ENCODE measurements at places on chromosomes 6 and 20.

- DNase-seq: no peak
Observed at GRCh38 chr6:156943166-156943565, 166.0 kb downstream of the ARID1B start.

GRCh38 chr6:35140639-35141006 is 516 bp downstream of the TCP11 start:
- no peak for DNase-seq

DNA sequence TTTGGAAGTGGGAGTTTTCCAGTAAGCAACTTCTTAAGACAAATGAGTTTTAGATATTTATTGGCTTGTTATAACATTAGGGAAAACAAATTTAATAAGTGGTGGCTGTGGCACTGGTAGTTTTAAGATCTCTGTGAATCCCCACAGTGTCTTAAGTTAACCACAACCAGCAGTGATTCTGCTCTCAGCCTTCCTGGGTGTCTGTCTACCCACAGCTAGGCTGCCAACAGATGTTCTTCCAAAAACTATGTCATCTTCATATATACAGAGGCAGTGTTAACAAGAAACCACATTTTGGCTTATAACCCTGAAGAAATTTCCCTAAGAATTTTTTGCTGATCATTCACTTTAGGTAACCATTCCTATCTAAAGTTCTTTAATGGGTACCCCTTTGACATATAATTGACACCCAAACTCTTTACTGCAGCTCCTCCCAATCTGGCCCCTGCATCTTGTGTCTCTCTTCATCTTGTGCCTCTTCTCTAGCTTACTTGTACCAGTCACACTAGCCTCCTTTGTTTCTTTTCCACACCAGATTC is 52.7 kb downstream of the TOP1 start:
- DNase-seq: no peak

DNA sequence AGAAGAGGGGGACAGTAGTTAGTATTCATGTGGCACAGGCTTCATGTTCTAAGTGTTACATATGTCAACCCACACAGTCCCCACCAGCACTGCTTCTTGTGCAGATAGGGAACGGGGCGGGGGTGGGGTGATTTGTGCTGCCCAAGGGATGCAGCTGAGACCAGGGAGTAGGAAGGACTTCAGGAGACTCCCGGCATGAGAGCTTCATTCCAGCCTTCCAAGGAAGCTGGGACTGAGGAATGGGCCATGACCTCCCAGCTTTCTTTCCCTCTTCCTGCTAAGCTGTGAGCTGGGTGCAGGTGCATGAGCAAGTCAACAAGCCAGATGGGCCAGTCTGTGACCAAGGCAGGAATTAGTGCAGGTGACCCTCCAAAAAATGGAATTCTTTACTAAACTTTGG is 9.2 kb downstream of the BEND3 start:
- no peak for DNase-seq

DNA sequence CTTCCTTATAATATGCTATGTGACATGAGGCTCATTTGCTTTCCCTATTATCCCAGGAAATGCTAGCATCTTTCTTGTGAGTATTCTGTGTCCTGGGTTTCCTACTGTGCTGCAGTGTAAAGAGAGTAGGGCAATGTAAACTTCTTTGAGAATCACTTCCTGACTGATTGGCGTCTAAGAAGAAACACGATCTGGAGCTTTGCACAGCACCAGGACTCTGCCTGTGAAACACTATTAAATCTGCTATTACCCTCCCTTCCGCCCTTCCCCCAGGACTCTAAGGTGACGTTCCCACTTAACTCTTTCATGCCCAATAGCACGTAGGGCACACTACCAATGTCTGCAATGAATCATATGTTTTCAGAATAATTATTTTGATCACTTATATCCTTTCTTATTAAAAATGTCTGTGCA is 607.3 kb upstream of the CITED2 start:
- DNase-seq: peak; percentile 70

DNA sequence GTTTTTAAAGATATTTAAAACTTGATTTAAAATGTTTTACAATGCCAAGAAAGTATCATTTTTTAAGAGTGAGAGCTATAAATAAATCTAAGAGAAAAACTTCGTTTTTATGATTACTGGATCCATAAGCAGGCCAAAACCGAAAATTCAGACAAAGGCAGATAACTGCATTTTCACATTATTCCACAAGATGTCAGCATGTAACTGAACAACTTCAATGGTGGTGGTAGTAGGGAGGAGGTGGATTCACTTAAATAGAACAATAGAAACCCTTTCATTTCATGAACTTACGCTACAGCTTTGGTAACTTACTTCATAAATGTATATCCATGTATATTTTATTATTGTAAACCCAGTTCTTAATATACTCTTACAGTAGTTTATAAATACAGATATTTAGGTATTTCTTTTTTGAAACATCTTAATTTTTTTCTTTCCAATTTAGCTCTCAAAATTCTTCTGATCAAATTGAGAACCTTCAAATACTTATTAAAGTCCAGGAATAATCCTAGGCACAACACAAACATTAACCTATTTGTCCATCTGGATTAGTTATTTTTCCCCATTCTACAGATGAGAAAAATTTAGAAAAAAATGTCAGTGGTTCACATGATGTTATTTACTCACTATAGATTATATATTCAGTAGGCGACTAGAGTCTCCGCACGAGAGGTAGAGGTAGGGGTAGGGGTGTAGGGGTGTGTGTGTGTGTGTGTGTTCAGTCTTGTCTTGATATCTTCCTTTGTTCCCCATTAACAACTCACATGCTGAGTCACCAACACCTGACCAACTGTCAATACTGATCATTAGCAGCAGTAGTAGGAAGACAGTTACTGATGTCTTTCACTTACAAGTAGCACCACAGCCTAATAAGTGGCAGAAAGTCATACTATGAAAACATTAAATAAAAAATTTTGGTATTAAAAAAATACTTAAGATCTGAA is 111.5 kb downstream of the ARHGAP18 start:
- DNase-seq: peak; percentile 86

DNA sequence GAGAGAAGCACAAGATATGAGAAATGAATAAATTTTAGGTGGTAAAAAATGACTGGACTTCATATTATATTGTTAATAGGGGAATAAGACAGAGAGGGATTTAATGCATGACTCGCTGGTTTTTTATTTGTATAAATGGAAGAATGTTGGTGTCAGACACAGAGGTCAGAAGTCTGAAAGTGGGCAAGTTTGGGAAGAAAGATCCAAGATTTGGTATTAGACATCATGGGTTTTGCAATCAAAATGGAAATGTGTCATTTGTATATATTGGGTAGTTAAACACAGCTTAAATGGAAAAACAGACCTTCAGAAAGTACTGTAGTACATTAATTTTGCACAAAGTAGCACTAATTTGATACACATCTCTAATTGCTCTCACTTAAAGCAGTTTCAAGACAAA is 96.2 kb downstream of the EYA4 start:
- DNase-seq: no peak

GRCh38 chr6:168365422-168366165 is 46.0 kb upstream of the DACT2 start:
- no peak for DNase-seq

DNA sequence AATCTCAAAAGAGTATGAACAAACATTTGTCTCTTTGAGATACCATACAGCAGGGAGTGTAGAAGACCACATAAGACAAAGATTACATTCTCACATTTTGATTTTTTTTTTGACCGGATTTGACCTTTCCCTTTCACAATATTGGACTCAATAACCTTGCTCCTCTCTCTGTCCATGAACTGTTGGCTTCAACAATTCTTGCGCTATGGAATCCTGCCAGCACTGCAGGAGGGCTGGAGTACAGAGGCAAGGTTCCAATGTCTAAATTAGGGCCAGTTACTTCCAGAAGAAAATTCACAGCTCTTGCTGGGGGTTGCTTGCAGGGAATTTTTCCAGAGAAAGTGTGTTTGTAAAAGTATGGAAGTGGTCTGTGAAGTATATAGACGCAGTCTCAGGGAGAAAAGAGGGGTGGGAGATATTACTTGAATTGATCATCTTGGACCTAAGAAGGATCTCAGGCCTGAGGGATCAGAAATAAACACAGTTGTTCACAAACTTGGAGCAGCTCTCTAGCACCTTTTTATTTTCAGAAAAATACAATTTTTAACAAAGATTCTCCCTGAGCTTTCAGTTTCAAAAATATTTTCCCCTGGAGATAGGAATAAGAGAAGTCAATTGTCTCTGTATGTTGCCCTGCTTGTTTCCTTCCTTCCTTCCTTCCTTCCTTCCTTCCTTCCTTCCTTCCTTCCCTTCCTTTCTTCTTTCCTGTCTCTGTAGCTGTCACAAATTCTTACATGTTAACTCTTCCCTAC is 765.9 kb downstream of the BCKDHB start:
- no peak for DNase-seq

DNA sequence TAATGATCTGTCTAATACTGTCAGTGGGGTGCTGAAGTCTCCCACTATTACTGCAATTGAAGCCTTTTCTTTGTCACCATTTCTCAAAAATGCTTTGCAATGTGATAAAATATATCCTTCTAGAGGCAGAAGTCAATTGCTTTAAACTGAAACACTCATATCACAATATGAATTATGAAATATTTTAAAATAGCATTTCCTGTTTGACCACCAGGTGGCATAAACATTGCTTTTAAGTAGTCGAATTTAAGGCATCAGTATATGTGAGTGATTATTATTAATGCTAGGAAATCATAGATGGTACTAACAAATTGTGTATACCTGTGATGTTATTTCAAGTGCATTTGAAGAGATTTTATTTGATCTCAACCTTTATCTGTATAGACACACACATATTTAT is 87.5 kb downstream of the MEI4 start:
- DNase-seq: no peak

DNA sequence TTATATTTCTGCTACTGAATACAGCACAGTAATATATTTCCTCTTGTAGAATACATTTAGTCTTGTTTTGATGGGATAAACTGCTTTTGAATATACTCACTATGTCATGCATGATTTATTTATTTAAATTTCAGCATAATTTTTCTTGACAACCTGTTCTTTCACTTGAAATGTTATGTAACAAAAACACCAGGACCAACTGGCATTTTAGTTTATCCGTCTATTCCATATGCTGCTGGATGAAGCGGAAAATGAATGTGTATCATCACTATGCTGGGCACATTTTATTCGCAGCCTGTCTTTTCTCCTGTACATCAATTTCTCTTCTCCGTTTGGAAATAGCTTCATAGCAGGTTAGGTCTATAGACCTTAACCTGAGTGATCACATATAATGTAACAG is 206.8 kb upstream of the PLCB4 start:
- DNase-seq: no peak

- DNase-seq: no peak
Observed at GRCh38 chr6:152696522-152696921, 1.2 kb upstream of the MYCT1 start.

DNA sequence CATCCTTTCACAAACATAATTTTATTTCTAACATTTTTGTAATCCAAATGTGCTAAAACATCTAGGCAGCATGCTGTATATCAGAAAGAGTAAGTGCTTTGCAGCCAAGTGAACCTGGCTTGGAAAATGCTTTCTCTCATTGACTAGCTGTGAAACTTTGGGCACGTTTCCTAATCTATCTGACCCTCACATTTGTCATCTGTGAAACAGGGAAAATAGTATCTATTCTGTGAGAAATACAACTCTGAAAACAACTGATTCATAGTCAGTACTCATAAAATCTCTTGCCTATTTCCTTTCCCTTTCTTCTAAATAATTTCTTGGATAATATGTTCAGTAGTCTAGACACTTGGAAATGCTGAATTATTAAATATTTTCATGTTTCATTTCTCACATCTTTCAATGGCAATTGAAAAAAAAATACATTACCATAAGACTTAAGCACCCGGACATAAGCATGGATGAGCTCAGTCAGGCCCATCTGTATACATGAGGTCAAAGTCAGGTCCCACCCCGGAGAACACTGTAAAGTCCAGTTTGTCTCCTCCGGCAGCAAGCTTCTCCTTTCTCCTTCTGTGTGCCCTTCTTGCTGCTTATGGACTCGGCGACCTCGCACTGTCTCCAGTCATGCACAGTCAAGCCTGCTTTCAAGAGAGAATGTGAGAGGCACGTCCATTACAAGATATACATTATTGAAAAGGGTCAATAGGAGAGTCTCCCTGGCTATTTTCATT is 455.0 kb upstream of the SOX4 start:
- DNase-seq: no peak

DNA sequence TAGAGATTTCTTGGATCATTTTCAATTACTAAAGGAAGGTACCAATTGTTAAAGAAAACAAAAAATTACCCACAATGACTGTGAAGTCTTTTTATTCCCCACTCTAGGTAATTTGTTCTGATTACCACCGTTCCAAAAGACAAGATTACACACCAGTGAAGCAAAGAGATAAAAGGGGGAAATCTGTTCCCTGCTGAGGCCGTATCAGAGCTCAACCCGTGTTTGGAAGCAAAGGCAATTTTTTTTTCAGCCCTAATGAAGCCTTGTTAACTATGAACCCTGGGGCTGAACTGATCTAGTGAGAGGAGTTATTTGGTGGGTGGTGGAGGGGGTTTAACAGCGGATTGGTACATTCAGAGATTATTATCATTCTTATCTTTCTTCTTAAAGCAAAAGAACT is 128.5 kb downstream of the ALDH8A1 start:
- no peak for DNase-seq

GRCh38 chr20:41180599-41181333 is 43.4 kb downstream of the PLCG1 start:
- no peak for DNase-seq

DNA sequence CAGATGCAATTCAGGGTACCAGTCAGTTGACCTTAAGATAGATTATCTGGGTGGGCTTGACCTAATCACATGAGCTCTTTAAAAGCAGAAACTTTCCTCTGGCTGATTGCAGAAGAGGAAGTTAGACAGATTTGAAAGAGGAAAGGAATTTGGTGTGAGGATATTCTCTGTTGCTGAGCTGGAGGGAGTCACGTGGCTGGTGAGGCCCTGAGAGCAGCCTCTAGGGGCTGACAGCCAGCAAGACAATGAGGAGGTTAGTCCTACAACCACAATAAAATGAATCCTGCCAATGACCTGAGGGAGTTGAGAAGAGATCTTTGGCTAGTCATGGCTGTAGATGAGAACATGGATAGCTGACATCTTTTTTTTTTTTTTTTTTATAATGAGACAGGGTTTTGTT is 87.0 kb upstream of the B3GAT2 start:
- DNase-seq: no peak

GRCh38 chr20:32240205-32240604 is 32.5 kb downstream of the POFUT1 start:
- no peak for DNase-seq

DNA sequence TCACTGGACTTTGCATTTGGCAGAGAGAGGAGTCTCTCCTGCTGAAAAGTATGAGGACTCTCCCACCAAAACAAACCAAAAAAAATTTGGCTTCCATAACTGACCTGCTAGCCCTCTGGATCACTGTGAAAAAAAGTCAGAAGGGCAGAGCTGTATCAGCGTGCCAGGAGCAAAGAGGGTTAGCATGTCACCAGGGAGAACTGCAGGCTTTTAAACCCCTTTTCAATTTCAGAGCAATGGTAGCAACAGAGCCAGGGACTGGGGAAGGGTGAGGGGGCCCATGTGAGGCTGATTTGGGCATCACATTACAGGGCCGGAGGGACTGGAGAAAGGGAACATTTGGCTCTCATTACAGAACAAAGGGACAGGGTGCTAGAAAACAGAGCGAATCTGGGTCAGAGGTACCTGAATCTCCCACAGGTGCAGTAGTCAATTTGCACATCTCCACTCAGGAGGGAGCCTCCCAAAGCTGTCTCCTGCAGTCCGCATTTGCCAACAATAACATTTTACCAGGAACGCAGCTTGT is 185.7 kb upstream of the EYA4 start:
- no peak for DNase-seq

- DNase-seq: peak; percentile 87
Observed at GRCh38 chr6:148818939-148819575, 72.2 kb downstream of the UST start.

GRCh38 chr20:59414936-59415623 is 114.7 kb downstream of the EDN3 start:
- no peak for DNase-seq

Data from HAP-1 (cell line).